ENCODE measurements at places on chromosomes 16 and 17. TPM values are rescaled to one million over a fixed set of nuclear protein-coding genes. Genes with fewer than 3 reads are reported as not detected.
A peak's percentile ranks its signal among the peaks of the same experiment; 100 is the strongest.

The CRYM gene
- 1.2 TPM for total RNA-seq

The ABCC11 gene
- total RNA-seq, result 0.09 TPM

The KRT15 gene
- not detected for total RNA-seq

The VWA3A gene
- total RNA-seq, result not detected

The TBC1D3 gene
- not detected for total RNA-seq

The ABCC12 gene
- 0.07 TPM for total RNA-seq

The RSAD1 gene
- total RNA-seq, result 42.9 TPM

The GRIN2C gene
- total RNA-seq, result 0.02 TPM

The NPW gene
- total RNA-seq, result 1.3 TPM

The SPAG7 gene
- total RNA-seq, result 78.9 TPM

The CES3 gene
- total RNA-seq, result 2.4 TPM

The KRT12 gene
- not detected for total RNA-seq

The NFATC2IP gene
- 63.9 TPM for total RNA-seq

The SUPT4H1 gene
- 83.8 TPM for total RNA-seq

The PTX4 gene
- total RNA-seq, result not detected

DNA sequence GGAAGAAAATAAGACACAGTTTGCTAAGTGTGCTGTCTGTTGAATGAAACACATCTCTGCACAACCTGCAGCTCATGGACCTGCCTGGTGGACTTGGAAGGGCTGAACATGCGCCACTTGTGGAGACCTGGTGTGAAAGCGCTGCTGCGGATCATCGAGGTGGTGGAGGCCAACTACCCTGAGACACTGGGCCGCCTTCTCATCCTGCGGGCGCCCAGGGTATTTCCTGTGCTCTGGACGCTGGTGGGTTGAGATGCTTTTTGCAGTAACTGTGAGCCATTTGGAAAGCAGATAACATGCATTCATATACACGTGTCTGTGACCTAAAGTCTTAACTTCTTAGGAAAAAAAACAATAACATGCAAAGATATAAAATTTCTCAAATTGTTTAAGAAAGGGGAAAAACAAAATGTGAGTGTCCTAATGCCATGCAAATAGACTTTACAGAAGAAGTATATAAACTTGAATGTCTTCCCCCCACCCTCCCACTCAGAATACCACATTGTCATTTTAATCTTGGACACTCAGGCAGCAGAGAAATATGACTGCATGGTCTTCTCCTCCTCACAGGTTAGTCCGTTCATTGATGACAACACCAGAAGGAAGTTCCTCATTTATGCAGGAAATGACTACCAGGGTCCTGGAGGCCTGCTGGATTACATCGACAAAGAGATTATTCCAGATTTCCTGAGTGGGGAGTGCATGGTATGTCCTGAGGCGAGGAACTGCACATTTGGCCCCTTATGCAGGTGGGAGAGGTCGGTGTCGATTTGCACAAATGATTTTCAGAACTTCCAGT, 65.6 kb downstream of the SEC14L1 start:
- no peak overlapping the region for H3K4me3 ChIP-seq
- H3K27ac ChIP-seq, result peak overlapping the region; percentile 52
- peaks cover 30% of the 10 kb centered on the region for H3K4me1 ChIP-seq
- no peaks in the 10 kb centered on the region for H3K27me3 ChIP-seq
- peaks cover 21% of the 10 kb centered on the region for H3K36me3 ChIP-seq
- DNase-seq, result no peak

DNA sequence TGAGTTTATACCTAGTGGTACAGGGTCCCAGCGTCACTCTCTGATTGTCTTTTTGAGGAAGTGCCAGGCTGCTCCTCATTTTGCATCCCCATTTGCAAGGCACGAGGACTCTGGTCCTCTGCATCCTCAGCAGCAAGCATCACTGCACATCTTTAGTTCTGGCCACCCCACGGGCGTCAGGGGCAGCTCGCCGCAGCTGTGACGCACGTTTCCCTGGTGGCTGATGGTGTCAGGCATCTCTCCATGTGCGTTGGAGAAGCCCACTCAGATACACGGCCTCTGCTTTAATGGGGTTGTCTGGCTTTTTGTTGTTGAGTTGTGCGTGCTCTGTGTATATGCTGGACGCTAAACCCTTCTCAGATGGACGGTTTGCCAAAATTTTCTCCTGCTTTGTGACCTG, 45.2 kb upstream of the ZNF469 start:
- H3K27me3 ChIP-seq, result no peaks in the 10 kb centered on the region
- no peak overlapping the region for H3K27ac ChIP-seq
- no peaks in the 10 kb centered on the region for H3K36me3 ChIP-seq
- no peak for DNase-seq
- no peak overlapping the region for H3K4me3 ChIP-seq

DNA sequence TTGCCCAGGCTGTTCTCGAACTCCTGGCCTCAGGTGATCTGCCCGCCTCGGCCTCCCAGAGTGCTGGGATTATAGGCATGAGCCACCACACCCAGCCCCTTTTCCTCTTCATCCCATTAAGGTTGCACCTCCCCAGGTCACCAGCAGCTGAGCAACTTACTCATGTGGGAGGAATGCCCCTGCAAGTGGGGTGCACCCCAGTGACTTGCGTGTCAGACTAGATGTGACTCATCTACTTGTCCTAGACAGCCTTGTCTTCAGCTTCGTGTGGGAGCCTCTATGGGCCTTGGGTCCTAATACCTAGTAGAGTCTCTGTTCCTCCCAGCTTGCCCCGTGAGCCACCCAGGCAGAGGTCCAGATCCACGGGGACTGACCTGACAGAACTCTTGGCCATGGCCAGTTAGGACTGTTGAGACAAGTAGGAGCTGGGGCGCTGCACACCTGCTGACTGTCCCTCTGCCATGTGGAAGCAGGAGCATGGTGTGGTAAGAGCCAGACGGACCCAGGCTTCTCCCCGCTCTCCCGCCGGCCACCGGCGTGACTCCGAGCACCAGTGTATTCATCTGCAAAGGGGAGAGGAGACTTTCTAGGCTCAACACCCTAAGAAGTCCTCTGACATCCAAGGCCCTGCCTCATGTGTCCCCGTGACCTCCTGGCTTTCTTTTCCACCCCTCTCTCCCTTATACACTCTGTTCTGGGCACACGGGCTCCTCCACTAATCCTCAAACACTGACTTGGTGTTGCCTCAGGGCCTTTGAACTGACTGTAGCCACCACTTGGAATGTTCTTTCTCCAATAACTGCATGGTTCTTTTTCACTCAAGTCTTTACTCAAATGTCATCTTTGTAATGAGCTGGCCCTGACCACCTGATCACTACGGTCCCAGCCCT, 11.6 kb upstream of the CBX4 start:
- H3K27ac ChIP-seq, result no peak overlapping the region
- H3K36me3 ChIP-seq, result no peaks in the 10 kb centered on the region
- H3K4me1 ChIP-seq, result peaks cover 20% of the 10 kb centered on the region
- peak overlapping the region; percentile 23 for H3K4me3 ChIP-seq
- DNase-seq, result no peak

DNA sequence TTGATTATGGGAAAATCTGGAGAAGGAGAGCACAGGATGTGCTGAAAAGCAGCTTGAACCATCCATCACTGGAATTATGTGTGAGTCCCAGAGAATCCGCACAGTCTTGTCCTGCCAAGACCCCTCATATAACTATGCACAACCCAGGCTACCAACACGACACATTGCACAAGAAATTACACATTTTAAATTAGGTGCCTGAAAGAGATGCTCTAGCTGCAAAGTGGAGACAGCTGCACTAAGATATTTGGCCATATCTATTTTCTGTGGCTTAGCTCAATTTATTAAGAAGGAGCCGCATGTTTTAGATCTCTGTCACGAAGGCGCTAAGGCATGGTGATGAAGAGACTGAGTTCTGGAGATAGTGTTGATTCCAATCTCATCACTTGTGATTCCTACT, 1308.4 kb downstream of the CDH8 start:
- no peak overlapping the region for H3K27ac ChIP-seq
- no peak overlapping the region for H3K4me3 ChIP-seq
- H3K27me3 ChIP-seq, result peaks cover 6% of the 10 kb centered on the region
- no peaks in the 10 kb centered on the region for H3K4me1 ChIP-seq

DNA sequence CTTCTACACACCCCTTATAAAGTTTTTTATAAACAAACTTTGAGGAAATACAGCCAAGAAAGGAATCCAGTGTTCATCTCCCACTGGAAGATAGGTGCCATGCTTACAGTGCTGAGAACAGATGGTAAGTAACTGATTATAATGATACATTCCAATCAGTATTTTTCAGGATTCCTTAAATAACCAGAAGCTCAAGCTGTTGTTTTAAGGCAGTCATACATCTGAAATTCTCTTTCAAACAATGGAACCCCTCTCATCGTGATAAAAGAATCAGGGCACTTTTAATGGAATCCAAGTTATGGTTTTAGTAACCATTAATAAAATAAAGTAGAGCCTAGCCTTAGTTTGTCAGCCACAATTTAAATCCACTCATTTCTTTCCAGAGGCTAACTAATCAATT, 56.1 kb upstream of the STAC2 start:
- H3K27me3 ChIP-seq, result no peaks in the 10 kb centered on the region
- no peaks in the 10 kb centered on the region for H3K4me1 ChIP-seq

DNA sequence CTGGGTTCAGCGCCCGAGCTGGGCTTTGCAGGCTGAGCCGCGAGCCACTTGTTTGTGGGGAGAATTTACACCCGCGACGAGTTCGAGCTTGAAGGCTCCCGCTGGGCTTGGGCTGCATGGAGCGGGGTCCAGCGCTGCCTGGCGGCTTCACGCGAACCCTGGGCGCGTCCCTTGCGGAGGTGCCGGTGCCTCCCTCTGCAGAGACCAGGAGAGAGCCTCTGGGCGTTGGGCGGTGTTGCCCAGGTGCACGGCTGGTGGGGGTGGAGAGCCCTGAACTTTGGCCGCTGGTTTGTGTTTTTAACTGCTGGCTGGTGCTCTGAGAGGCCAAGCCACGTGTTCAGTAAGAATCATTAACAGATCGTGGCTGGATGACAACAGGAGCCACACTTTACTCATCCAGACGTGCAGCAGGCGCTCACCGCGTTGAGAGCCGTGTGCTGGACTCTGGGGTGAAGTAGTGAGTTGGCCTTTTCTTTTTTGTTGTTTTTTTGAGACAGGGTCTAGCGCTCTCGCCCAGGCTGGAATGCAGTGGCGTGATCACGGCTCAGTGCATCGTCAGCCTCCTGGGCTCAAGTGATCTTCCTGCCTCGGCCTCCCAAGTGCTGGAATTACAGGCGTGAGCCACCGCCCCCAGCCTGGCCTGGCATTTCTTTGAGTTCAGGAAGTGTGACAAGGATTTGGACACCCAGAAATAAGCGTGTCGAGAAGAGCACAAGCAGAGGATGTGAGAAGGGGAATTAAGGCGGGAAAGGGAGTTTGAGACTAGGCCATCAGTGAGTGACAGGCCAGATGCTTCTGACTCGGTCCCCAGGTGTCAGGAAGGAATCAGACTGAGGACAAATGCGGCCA, 827 bp downstream of the CDK10 start:
- H3K27me3 ChIP-seq, result peaks cover 3% of the 10 kb centered on the region
- peaks cover 11% of the 10 kb centered on the region for H3K4me1 ChIP-seq
- peak overlapping the region; percentile 93 for H3K4me3 ChIP-seq
- no peak for DNase-seq

DNA sequence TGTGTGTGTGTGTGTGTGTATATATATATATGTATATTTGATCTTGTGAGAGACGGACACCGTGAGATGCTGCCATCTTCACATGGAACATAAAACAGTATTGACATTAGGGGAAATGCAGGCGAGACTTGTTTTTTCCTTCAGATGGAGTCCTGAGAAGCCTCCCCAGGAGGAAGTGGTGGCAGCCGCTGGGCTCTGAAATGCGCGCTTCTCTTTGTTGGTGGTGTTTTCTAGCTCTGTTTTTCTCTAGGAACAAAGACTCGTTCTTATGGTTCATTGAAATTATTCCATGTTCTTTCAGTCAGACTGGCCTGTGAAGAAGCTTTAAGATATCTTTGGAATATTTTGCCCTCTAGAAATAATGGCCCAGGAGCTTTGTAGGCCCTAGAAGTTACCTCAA, 32.9 kb downstream of the SNX29 start:
- no peaks in the 10 kb centered on the region for H3K36me3 ChIP-seq
- no peak for DNase-seq
- H3K27ac ChIP-seq, result no peak overlapping the region
- no peak overlapping the region for H3K4me3 ChIP-seq
- H3K4me1 ChIP-seq, result no peaks in the 10 kb centered on the region

GRCh38 chr17:4270736-4271135, 7.0 kb upstream of the ANKFY1 start:
- H3K4me1 ChIP-seq, result no peaks in the 10 kb centered on the region
- H3K36me3 ChIP-seq, result peaks cover 10% of the 10 kb centered on the region
- DNase-seq, result no peak

DNA sequence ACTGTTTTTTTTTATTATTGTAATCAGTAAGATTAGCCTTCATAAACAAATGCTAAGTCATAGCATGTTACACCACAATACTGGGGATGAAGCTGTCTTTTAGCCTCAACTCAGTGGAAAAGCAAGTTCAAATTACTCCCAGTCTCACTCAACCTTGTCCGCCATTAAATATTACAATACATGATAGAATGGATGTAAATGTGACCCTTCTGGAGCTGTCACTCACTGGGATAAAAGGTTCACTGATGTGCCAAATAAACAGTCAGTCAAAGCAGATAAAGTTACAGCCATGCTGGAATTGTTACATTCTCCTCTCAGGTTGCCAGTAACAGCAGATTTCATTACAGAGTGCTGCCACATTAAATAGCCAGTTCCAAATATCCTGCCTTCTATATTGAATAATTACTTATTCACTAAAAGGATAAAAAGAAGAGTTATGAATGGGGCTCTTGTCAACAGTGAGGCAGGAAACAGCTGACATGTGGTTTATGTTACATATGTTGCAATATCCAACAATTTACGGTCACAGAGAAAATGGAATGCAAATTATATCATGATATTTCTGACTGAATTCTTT, 53.4 kb downstream of the BRIP1 start:
- DNase-seq, result no peak
- H3K36me3 ChIP-seq, result peaks cover 3% of the 10 kb centered on the region
- H3K4me1 ChIP-seq, result peaks cover 24% of the 10 kb centered on the region
- H3K27ac ChIP-seq, result no peak overlapping the region

- peaks cover 2% of the 10 kb centered on the region for H3K27me3 ChIP-seq
- no peak overlapping the region for H3K4me3 ChIP-seq
- DNase-seq, result no peak
- H3K4me1 ChIP-seq, result peaks cover 15% of the 10 kb centered on the region
Observed at GRCh38 chr17:57071991-57072944, 12.8 kb upstream of the AKAP1 start.

DNA sequence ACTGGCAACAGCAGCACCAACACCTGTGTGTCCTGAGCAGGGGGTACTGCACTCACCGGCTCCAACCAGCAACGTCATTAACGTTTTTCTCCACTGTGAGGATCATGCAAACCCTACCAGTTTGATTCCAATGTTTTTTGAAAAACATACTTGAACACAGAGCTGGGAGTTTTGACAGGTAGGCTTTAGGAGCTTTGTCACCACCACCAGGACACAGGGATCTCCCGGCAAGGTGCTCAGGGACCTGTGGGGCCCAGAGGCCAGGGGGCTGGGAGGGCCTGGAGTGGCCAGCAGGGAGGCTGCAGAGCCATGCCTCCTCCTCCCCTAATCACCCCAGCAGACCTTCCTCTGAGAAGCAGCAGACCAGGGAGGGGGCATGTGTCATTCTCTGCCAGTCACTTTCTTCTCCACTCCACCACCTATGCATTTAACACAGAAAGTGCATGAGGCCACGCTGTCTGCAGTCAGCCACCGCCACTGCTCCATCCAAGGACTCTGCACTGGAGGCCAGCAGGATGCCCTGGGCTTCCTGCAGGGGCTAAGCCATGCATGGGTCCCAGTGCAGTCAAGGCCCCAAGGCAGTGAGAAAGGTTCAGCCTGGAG, 768.2 kb downstream of the KCNJ18 start:
- H3K4me1 ChIP-seq, result no peaks in the 10 kb centered on the region
- H3K4me3 ChIP-seq, result no peak overlapping the region
- no peaks in the 10 kb centered on the region for H3K27me3 ChIP-seq
- no peak overlapping the region for H3K27ac ChIP-seq

All from neural crest cell (in vitro differentiated cells).